ENCODE measurements at places on chromosomes 11 and 22.

GRCh38 chr11:76600124-76600655 lies 70.4 kb downstream of the LRRC32 start:
- no peak for DNase-seq

GRCh38 chr22:33803371-33804282 lies 116.6 kb downstream of the LARGE1 start:
- no peak for DNase-seq

GRCh38 chr11:86874304-86875056 lies 74.1 kb downstream of the PRSS23 start:
- DNase-seq, result no peak

DNA sequence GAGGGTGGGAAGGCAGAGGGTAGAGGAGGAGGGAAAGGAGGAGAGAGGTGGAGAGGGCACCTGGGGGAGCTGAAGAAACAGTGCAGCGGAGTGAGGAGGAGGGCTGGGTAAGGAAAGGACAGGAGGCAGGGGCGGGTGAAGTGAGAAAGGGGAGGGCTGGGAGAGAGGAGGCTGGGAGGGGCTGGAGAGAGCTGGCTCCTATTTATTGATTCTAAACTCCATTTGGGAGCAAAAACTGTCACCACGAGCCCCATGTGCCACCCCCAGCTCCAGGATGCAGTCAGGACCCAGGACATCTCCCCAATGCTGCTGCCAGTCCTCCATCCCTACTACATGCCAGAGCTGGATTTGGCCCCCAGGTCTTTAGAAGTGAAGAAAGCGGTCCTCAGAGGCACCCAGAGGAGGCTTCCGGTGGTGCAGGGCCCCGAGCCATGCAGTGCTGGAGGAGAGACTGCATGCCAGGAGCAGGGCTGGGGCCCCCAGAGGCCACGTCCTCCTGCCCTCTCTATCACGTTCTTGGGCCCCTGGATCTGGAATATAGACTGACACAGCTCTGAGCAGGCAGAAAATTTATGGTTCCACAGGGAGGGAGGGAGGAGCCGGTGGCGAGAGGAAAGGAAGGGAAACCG lies 53.7 kb downstream of the SLC22A12 start:
- no peak for DNase-seq

- DNase-seq, result no peak
Measured at GRCh38 chr11:34972892-34973291, 56.5 kb downstream of the PDHX start.

- DNase-seq, result no peak
Measured at GRCh38 chr11:27977527-27977926, 130.4 kb downstream of the KIF18A start.

DNA sequence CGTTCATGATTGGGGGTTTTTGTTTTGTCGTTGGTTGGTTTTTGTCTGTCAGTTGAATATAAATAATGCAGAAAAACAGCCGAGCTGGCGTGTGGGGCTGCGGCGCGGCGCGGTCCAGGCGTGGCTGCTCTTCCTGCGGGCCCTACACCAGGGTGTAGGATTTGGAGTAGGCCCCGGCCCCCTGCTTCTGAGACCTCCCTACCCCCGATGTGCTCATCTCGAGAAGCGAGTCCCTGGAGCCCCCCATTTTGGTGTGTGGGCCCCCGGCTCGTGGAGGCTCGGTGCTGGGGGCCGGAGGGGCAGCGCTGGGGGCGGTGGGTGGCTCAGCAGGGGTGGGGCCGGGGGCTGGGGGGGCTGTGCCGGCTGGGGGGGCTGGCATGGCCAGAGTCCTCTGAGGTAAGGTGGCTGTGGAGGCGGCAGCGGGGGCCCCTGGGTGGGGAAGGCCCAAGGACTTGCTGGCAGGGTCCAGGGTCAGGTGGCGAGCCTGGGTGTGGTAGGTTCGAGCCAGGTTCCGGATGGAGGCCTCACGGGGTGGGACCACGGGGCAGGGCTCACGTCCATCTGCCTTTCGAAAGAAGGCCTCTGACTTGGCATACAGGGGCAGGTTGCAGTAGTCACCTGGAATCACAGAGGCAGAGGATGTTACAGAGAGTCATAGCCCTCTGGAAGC lies 100.7 kb downstream of the CEP164 start:
- no peak for DNase-seq

GRCh38 chr11:128894286-128894681 lies 3.1 kb downstream of the KCNJ5 start:
- DNase-seq, result no peak

DNA sequence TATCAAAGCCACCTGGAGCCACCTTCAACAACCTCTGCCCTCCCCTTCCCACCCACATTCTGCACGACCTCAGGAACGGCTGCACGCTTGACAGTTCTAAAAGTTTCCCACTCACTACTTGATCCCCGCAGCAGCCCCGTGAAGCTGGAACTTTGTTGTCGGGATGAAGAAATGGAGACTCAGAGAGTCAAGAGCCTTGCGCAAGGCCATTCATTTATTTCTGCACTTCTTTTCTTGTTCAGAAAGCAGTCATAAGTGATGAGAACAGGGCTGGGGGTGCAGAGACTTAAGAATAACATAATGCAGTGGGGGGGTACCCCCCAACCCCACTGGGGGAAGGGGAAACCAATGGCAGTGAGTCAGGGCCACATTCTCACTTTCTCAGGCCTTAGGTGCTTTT lies 2.2 kb upstream of the ZFTA start:
- no peak for DNase-seq

DNA sequence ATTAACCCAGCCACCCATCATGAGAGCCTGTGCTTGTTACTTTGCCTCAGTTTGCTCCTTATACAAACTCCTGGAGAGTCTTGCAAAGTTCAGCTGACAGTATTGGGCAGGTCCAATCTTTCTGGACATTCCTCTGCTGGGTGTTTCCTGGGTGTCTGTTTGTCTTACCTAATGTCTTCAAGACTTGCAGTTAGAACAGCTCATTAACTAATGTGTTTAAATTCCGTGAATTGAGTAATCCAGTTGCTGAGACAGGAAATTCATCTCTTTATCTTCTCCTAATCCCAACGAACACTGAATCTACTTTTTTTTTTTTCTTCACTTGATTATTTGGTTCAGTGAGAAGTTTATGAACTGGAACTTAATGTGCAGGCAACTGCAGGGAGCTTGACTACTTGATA lies 20.6 kb downstream of the BCO2 start:
- DNase-seq, result no peak

- DNase-seq, result no peak
Measured at GRCh38 chr11:94557992-94558391, 9.2 kb upstream of the PIWIL4 start.

DNA sequence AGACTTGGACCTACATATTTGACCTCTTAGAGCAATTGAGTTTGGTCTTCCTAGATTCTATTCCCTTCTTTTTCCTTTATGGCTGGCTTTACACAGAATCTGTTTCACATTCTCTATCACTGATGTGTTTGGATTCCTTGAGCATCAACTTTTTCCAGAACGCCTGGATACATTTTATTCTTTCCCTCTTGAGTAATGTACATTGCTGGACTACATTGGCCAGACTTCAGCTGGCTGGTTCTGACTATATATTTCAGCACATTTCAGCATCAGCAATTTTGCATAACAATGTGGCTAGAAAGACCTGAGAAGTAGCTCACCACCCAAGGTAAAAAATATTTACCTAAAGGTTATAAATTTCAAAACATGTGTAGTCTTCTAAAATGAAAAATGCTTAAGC lies 2198.2 kb upstream of the RAG2 start:
- DNase-seq, result no peak

- no peak for DNase-seq
Measured at GRCh38 chr22:23790819-23791737, 4.3 kb downstream of the SMARCB1 start.

DNA sequence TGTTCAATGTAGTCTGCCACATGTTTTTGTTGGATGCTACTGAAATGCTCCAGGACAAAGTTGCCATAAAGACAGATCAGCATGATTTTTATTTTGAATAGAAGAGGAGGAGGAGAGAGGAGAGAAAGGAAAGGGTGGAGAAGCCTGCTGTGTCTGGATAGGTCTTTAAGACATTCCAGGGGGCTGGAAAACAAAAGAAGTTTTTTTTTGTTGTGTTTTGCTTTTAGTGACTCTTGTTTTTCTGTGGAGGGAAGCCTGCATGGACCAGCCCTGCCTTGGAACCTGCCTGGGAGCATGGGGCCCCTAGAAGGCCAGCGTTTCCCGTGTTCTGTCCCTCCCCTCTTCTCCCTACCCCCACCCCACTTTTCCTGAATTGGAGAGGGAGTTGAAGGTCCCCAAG lies 2.3 kb downstream of the TSPAN18 start:
- no peak for DNase-seq

DNA sequence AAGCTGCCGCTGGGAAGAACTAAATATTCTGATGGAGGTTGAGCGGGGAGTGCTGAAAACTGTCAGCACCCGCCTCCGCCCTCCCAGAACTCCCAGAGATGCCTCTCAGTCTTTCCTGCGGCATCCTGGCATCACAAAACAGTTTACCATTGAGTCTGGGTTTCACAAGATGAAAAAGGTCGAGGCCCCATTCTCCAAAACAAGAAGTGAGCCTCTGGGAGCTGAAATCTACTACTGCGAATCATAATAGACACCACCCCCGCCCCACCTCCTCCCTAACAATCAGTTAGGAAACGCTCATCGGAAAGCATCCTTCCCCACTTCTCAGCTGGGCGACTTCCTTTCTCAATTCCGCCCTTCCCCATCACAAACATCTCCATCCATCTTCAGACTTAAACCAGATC lies 1.0 kb downstream of the SUN2 start:
- DNase-seq, result no peak

DNA sequence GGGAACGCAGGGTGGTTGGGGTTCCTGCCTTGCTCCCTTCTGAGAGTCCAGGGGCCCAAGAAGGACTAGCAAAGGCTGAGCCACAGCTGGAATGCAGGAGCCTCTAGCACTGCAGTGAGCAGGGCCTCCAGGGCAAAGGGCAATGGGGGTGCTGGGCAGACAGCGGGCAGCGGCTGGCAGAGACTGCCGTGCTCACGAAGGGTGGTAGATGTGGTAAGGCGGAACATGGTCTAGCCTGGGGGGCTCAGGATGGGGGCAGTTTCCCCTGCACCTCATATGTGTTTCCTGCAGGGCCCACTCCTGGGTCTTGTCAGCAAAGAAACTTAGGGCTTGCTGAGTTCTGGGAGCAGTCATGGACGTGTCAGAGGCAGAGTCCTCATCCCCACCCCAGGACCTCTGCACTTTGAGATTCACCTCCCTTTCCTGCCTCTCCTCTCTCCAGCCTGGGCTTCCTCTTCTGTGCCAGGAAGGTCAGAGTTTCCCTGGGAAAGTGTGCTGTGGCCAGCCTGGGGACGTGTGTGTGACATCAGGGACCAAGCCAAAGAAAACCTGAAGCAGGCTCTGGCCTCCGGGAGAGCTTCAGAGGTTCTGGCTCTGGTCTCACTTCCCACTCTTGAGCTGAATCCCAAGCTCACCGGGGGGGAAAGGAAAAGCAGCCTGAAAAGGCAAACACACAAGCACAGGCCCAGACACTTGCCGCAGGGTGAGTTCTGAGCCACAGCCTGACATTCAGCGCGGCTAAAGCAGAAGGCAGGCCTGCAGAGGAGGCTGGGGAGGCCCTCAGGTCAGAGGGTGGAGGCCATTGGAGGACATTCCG lies 4.4 kb downstream of the MOGAT2 start:
- no peak for DNase-seq

GRCh38 chr11:62667460-62667859 lies 2.3 kb downstream of the CSKMT start:
- DNase-seq, result no peak

- DNase-seq, result no peak
Measured at GRCh38 chr11:65131417-65131776, 2.9 kb downstream of the SYVN1 start.

GRCh38 chr11:12417691-12418611 lies 40.6 kb downstream of the PARVA start:
- DNase-seq, result no peak

GRCh38 chr11:77175021-77175842 lies 47.2 kb downstream of the MYO7A start:
- no peak for DNase-seq

DNA sequence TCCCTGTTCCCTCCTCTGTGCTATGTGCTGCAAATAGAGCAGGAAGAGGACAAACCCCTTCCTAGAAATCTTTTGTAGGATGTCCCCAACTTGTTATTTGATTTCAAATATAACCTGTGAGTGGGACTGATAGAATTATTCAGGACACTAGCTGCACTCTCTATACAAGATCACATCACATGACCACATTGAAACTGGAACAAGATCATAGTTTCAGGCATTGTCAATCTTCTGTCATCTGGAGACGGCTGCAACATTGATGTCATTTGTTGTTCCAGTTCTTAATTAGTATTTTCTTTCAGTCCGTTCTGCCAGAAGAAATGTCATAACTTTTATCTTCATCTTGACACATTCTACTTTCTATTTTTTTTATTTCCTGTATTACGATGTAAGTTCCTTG lies 89.3 kb downstream of the GRIA4 start:
- DNase-seq, result no peak

DNA sequence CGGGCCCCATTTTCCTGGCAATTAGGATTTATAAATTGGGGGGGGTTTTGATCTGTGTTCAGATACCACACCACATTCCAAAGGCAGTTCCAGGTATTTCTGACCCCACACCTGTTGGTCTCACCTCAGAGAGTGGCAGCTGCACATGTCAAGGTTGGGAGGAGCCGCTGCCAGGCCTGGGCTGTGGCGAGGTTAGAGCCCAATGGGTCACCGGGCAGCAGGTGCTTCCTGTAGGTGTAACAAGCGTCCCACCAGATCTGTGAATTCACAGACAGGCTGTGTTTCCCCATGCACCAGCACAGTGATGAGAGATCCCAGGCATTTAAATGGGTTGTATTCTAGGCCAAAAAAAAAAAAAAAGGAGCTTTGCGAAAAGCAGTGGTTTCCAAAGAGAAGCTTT lies 58.6 kb downstream of the CABIN1 start:
- no peak for DNase-seq

Measured in hematopoietic multipotent progenitor cell treated with erythropoietin and hydrocortisone succinate and interleukin-3 and kit ligand, for 15 days (in vitro differentiated cells).